HT-29 (cell line): ENCODE measurements at places on chromosomes 1 and 21.

GRCh38 chr1:32494196-32494595 lies 29.3 kb downstream of the ZBTB8B start:
- no peak for DNase-seq

DNA sequence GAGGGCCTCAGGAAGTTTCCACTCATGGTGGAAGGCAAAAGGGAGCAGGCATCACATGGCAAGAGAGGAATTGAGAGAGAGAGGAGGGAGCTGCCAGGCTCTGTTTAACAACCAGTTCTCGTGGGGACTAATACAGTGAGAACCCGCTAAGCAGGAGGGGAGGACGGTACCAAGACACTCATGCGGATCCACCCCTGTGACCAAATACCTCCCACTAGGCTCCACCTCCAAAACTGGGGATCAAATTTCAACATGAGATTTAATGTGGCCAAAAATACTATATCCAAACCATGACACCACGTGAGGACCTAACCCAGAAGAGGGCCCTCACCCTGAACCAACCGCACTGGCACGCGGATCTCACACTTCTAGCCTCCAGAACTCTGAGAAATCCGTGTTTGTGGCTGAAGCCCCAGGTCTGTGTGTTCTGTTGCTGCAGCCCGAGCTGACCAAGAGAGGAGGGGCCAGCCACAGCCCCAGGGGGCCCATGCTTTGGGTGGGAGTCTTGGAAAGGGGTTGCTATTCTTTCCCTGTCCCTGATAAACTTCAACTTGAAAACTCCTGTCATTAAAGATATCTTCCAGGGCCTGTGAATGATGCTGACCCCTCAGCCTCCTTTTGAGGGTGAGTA lies 32.0 kb downstream of the TRIM67 start:
- DNase-seq: no peak

- DNase-seq: no peak
These were observed 452.7 kb downstream of the NUF2 start for GRCh38 chr1:163774401-163774945.

- no peak for DNase-seq
These were observed 73.7 kb downstream of the SLC16A1 start for GRCh38 chr1:112882271-112882744.

DNA sequence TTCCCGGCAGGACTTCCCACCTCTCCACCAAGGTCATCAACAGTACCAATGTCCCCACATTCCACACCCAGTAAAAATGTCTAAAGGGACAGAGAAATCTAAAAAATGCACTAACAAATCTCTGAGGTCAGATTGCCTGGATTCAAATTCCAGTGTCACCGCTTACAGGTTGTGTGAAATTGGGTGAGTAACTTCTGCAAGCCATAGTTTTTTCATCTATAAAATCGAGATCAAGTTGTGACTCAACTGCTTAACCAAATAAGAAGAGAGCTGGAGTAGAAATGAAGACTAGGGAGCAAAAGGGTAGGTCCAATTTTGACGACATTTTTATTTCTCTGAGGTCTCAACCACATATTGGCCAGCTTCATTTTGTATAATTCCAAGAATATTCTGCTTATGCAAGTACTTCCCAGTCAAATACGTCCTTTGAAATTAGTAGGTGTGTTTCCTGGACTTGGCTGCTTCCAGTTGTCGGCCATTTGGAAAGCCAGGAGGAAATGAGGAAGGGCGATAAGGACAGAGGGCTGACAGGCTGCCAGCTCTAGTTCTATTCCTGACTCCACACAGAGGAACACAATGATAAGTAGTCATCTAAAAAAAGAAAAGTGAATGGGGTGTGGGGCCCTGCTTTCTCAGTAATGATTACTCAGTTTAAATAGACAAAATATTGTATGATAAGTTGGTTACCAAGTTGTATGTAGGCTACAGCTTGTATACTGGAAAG lies 57.7 kb upstream of the ZC3H11B start:
- no peak for DNase-seq

GRCh38 chr1:64042331-64043100 lies 160.9 kb upstream of the UBE2U start:
- no peak for DNase-seq

DNA sequence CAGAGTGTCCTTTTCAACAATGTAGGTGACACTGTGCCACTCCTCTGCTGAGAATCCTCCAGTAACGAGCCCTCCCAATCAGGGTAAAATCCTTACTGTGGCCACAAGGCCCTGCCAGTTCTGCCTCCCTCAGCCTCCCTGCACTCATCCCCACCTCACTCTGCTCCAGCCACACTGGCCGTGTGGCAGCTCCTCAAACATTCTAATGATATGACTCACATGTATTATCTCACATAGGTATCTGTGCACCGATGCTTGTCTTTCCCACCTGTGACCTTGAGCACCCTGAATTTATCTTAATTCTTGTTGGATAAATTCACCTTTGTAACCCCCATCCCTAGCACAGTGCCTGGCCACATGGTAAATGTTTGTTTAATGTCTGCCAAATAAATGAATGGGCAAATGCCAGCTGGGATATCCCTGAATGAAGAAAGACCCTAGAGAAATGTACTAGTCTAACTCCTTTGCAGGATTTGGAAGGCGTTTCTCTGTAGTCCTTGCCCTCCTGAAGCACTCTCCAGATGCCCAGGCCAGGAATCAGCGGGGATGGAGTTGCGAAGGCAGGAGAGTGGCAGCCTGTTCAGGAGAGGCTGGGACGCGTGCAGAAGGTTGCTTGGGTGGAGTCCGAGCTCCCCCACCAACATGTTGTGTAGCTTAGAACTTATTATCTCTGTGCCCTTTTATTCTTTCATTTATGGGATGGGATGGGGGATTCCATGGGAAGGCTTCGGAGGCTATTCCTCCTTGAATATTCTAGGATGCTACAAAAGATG lies 106.0 kb downstream of the TMEM53 start:
- peak; percentile 23 for DNase-seq

DNA sequence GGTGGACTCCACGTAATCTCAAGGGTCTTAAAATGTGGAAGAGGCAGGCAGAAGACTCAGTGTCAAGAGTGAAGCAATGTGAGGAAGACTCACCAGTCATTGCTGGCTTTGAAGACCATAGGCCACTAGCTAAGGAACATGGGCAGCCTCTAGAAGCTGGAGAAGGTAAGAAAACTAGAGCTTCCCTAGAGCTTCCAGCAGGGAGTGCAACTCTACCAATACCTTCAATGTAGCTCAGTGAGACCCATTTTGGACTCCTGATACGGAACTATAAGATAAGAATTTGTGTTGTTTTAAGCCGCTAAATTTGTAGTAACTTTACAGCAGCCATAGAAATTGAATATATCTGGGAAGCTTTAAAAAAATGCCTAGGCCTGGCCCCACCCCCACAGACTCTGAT lies 18.9 kb downstream of the METTL13 start:
- peak; percentile 32 for DNase-seq

- no peak for DNase-seq
These were observed 1.0 kb upstream of the S100B start for GRCh38 chr21:46605767-46606426.

DNA sequence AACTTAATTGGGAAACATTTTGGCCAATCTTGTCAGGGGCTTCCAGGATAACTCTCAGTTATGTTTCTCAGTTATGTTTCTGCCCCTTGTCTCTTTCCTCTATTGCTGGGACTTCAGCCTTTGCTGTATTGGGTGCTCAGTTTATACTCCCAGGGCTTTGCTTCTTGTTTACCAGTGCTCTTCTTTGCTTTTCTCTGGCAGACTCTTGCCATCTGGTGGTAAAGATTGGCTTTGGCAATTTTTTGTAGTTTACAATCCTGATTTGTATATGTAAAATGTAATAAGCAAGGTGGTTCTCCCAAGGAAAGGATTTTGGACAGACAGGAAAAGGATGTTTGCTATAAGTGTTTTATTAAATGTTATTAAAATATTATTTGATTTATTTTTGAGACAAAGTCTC lies 37.9 kb downstream of the FABP3 start:
- DNase-seq: peak; percentile 63

GRCh38 chr1:27428316-27429028 lies 36.0 kb downstream of the GPR3 start:
- DNase-seq: no peak

- peak; percentile 43 for DNase-seq
These were observed 41.3 kb downstream of the TBX19 start for GRCh38 chr1:168321945-168322344.

DNA sequence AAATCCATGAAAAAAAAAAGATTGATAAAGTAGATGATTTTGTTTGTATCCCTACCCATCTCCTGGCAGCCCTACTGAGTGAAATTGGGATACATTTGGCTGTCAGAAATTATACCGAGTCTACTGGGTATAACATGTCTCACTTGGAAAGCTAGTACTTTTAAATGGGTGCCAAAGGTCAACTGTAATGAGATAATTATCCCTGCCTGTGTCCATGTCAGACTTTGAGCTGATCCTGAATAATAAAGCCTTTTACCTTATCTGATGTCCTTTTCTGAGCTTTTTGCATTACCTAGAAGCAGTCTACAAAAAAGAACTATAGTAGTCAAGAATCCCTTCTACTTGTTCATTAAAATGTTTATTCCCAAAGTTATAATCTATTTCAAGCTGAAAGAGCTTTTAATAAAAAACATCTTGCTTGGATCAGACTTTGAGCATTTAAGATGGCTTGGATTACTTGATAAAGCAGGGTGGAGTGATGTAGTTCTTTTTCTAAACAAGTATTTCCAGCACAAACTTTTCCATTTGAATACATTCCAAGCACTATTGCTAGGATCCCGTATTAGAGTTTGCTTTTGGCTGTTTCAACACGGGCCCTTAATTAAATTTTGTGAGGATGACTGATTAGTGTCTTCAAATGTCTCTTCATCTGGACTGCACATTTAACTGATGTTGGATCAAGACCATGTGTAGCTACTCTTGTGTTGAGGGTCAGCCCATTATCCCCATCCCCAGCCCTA lies 69.2 kb downstream of the DTL start:
- DNase-seq: no peak

DNA sequence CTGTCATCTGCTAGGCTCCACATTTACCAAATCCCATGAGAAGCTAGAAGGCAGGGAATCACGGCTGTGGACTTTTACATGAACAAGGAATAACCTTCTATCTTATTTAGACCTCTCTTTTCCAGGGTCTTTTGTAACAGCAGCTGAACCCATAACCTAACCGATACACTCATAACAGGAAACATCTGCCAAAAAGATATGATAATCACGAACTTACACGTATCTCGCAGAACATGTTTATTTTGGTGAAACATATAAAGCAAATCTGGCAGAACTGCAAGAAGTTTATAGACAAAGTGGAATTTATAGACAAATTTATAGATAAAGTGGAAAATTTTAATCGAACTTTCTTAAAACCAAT lies 20.4 kb downstream of the TINAGL1 start:
- no peak for DNase-seq

- no peak for DNase-seq
These were observed 6.5 kb downstream of the WARS2 start for GRCh38 chr1:119133987-119134386.

GRCh38 chr1:114517348-114517747 lies 6.3 kb upstream of the TRIM33 start:
- DNase-seq: no peak

DNA sequence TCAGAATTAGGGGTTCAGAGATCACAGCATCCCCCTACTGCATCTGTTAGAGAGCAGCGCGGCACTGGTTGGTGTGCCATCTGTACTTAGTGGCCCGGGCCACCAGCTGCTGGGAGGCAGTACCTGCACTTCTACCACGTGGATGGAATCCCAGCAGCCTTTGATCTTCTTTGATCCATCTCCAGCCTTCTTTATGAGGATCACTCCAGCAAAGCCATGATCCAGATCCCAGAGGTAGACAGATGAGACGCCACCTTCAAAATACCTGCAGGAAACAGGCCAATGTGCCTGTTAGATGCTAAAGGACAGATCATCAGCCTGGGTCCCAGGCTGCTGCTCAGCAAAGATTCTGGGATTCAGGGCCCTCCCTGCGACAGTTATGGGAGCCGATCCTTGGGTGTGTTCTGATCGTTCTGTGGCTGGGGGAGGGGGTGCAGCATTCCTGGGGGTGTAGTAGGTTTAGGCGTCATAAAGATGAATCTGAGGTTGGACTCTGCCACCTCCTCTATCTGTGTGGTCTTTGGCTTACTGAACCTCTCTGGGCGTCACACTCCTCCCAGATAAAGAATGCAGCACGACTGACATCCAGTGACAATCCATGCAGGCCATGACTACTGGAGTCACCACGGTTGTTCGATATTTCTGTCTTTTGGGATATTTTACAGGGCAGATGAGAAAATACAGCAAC lies 45.3 kb downstream of the SLC66A1 start:
- DNase-seq: no peak

- peak; percentile 35 for DNase-seq
These were observed 272.5 kb downstream of the RRAGC start for GRCh38 chr1:38586993-38587646.

DNA sequence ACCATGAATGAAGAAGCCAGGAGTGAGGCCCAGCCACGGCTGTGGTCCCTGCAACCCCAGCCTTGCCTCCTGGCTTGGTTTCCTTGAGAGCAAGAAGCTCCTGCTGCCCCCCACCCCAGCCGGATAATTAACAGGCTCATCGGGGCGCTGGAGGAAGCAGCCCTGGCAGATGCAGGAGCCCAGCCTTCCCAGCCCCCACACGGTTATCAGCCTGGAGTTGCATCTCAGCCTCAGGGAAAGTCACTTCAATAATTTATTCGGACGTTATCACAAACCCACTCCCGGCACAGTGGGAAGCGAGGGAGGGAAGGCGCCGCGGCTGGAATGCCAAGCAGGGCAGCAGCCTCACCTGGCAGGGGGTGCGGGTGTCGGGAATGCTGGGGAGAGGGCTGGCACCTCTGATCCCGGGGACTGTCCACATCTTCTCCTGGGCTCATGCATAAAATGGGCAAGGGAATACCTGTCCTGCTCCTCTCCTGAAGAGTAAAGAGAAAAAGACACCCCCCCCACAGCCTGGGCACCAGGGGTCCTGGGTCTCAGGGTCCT lies 43.3 kb upstream of the LRP8 start:
- no peak for DNase-seq
